ENCODE measurements at places on chromosomes 5 and 9.

GRCh38 chr5:1481266-1481958 lies 36.2 kb upstream of the SLC6A3 start:
- DNase-seq, result no peak

DNA sequence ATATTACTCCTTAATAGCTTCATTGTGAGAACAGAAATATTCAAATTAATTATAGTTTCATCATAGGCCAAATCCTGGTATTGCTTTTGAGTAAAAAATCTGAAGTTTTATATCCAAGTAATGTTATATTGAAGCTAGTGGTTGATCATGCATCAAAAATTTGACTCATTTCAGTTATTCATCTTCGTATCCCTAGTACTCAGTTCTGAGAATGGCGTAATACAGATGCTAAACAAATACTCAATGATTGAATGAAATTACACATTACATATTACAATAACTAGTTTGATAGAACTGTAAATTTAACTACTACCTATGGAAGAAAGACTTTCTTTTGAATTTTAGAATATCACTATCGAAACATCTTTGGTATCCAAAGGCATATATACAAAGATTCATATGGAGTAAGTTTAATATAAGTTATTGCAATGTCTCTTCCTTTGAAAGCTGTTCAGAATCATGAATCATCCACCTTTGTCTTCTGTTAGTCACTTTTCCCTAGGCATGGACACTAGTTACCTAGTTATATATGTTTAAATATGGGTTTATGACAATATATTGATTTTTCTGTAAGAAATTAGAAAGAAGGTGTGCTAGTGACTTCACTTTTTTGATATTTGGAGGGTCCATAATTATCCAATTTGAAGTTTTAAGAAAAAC lies 5.0 kb upstream of the ZNF462 start:
- DNase-seq, result no peak

- no peak for DNase-seq
Observed at GRCh38 chr5:139640421-139641115, 7.6 kb upstream of the CXXC5 start.

GRCh38 chr5:57695179-57695578 lies 212.6 kb upstream of the ACTBL2 start:
- DNase-seq, result no peak

- DNase-seq, result no peak
Observed at GRCh38 chr9:115507148-115507547, 389.2 kb upstream of the TNC start.

- no peak for DNase-seq
Observed at GRCh38 chr5:126414874-126415502, 8.2 kb upstream of the GRAMD2B start.

DNA sequence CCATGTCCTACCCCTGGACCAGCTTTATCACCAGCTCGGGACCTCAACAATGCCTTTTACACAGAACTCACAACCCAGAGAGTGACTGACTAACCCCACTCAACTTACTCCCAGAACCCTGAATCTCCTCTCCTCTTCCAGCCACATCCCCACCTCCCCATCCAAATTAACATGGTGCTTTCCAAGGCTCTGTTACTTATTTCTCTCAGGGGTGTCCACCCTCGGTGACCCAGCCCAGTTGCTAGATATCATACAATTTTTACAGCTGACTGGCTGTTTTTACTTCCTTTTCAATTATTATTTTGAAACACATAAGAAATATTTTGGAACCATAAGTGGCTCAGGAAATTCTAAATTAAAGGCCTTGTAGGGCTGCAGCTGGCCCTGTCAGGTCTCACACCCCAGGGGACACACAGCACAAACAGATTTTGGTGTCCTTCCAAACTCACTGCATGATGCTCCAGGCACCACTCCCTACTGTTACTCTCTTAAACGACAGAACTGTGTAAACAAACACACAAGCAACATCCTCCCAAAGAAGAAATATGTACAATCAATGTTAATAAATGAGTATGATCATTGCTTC lies 180.6 kb downstream of the ADAMTS12 start:
- DNase-seq, result no peak

DNA sequence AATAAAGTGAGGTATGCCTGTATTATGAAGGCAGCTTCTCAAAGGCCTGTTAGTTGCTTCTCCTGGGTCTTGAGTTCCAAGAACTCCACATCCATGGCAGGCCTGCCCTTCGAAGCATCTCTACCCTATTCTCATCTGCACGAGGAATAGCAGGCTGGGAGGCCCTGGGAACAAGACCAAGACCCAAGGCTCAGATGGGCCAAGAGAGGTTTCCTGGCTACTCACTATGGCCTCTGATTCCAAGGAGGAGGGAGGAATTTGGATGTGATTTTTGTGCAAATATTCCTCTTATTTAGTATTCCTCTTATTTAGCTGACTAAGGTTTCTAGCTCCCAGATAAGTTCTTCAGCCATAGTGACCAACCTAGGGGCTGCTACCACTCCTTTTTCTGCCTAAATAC lies 151.3 kb downstream of the SAXO1 start:
- no peak for DNase-seq

GRCh38 chr9:118129541-118129940 lies 425.3 kb downstream of the TLR4 start:
- no peak for DNase-seq

GRCh38 chr5:35370871-35371270 lies 140.6 kb upstream of the PRLR start:
- no peak for DNase-seq

DNA sequence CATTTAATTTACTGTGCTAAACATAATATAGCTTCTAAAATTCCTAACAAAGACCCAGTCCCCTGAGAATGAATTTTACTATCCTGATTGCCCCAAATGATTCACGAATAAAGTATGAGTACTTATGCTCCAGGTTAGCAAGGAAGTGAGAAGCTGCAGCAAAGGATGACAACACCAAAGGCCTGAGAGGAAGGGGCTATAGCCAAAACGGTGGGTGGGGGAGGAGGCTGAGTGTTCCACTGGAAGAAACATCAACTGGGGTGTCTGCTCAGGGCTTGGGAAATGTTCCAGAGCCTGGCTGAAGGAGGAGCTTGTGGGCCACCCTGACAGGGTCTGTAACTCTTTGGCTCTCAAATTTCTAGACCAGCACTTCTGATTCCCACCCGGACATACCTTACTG lies 157.3 kb downstream of the ADAMTS12 start:
- no peak for DNase-seq

DNA sequence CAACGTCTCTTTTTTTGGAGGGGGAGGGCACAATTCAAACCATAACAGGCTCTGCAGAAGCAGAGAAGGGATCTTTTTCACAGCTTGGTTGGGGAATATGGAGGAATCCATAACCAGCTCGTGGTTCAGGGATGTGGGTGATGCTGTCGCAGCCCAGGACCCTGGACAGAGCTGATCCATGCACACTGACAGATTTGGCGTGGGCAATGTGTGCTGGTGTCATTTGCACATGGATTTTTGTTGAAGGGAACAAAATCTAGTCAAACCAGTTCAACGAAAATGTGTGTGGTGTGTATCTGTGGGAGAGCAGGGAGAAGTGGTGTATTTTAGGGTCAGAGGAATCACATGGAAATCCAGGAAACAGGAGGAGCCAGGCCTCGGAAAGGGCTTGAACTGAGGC lies 4.2 kb downstream of the DOCK2 start:
- no peak for DNase-seq

DNA sequence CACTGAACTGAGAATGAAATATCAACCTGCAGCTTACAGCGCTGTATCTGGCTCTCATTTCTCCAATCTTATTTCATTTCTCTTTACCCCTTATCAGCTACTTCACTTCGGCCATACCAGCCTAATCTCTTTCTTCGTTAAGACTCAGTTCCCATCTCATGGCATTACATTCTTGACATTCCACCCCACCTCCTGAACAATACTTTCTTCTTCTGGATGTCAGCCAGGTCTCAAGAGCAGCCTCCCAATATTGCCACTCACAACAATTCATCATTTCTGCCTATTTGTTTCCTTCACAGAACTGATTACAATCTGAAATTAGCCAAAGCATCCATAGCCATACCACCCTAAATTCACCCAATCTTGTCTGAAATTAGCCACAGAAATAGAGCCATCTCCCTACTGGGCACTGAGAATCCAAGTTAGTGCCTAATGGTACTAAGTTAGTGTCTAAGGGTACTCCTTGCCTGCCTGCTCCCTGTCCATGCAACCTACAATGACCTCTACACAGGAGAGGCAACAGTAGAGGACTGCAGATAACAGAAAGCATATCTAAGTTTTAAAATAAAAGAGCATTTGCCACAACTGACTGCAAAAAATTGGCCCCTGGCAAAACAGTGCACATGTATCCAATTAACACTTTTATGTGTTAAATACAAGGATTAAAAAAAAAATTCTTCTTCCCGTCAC lies 35.2 kb downstream of the SETX start:
- DNase-seq, result no peak

GRCh38 chr5:151155775-151156506 lies 1.6 kb downstream of the ANXA6 start:
- DNase-seq, result no peak

DNA sequence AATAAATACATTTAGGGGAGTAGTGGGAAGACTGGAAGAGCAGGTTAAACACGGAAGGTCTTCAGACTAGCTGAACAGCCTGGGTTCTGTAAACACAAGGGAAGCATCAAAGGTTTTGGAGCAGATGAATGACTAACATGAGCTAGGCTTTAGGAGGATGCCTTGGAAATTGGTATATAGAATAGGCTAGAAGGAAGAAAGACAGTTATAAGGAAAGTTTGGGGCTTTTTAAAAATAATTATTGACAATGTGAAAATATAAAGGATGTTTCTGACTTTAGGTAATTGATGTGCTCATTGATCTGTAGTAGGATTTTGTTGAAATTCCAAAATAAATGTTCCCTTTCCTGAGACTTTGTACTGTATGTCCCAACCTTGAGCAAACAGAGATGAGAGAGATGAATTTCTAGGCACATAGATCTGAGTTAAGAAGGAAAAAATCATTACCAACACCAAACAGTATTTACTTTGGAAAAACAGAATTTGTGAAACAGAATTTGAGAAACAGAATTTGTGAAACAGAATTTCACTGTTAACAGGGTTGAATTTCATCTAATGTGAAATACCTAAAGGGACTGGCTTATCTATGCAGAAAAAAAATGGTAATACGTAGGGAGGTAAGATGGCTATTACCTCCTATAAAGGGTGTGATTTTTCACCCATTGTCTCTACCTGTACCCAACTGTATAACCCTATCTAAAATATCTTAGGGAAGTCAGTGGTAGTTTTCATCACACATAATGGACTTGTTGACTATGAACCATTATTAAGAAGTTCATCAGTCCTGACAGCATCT lies 28.8 kb downstream of the SKP2 start:
- DNase-seq, result no peak

DNA sequence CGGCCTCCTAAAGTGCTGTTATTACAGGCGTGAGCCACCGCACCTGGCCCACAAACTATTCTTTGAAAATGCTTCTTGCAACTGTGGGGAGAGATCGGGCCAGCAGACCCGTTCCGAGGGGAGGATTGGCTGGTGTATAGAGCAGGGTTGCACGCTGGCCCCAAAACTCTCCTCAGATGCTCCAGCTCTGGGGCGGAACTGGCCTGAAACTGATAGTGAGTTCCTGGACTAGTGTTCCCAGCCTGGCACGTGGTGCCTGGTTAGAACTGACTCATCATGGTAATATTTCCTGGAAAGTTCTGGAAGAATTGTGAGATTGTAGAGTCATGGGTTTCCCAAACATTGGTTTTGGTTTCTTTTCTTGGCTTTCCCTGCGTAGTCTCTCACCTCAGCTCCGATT lies 120.5 kb downstream of the FBXL7 start:
- DNase-seq, result no peak

DNA sequence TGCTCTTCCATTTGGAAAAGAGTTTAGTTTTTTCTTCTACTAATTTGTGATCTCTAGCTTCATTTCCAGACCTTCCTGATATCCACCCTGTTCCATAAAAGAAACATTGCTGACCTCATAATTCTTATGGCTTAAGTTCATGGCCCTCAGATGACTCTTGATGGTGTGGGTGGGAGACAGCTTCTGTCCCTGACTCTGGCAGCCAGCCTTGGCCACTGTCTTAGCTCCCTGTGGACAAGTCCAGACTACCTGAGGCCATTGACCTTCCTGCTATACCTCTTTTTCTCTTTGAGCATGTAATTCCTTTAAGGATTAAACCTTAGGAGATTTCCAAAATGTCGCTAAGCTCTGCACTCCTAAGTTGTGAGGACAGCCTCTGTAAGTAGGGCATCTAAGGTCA lies 101.1 kb upstream of the DAP start:
- no peak for DNase-seq

DNA sequence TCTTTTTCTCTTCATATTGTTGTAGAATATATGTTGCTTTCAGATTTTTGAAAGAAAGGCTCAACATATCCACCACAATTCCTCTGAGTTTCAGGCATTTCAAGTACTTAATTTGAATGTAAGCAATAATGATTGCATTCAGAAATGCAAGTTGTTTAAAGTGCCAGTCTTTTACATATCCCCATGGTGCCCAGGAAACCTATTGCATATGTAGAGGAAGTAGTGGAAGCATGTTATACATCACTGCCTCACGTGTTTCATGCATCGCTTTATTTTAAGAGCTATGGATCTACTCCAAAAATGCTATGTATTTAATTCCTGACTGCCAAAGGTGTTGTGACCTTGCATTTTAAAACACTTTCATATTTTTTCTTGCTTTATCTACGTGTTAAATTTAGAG lies 28.1 kb downstream of the CPEB4 start:
- DNase-seq, result no peak

DNA sequence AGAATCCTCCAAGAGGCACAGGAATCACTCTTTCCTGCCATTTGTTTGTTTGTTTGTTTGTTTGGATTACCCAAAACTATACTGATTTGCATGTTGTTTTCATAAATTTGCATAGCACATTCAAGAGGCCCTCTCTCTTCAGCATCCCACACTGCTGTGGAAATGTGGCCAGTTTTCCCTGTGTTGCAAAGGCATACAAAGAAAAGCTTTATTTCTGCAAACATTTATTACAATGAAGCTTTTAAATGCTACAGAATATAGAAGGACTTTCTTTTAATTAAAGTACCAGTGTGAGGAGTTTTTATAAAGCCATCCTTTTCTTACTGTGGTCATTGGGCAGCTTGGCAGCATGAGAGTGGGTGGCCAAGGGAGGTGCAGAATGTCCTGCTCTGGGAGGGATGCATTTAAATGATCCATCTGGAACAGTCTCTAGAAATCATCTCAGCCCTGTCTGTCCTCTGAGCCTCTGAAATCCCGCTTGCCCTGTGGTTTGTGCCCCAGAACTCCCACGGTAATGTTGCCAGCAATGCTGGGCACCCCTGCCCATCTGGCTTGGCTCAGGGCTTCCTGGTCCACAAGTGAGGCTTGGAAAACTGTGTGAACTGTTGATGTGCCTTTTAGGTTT lies 356.8 kb upstream of the KIF2A start:
- DNase-seq, result no peak

DNA sequence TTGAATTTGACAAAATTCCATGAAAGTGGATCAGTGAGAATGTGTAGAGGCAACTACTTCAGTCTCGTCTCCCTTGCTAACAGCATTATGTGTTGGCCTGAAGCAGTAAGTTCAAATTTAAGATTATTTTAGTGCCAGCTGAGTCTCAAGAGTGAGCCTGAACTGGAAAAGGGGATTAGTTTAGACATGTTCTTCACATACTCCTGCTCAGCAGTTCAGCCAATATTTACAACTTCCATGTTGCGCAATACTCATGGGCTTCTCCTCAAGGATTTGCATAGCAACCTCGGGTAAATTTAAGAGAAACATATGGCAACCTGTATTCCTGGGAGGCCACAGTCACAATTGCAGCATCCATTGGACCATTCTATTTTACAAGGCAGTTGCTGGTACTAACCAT lies 553.8 kb downstream of the PTPRD start:
- DNase-seq, result no peak
